ENCODE measurements at places on chromosomes 2 and 18. TPM values are rescaled to one million over a fixed set of nuclear protein-coding genes. Genes with fewer than 3 reads are reported as not detected.

Gene RAB27B
- 99.0 TPM for total RNA-seq

Gene FSHR
- 0.29 TPM for total RNA-seq

Gene PROKR1
- total RNA-seq = not detected

Gene CYP27C1
- 2.4 TPM for total RNA-seq

Gene CHCHD5
- total RNA-seq = 7.7 TPM

Gene PLEK
- 0.36 TPM for total RNA-seq

Gene GNAL
- 0.59 TPM for total RNA-seq

Gene GALNT13
- 0.36 TPM for total RNA-seq

Gene CD8B2
- not detected for total RNA-seq

Gene MEIS1
- total RNA-seq = 15.9 TPM

Gene MERTK
- total RNA-seq = 0.72 TPM

Gene CSRNP3
- 2.7 TPM for total RNA-seq

Gene GMPPA
- total RNA-seq = 46.3 TPM

Gene C1QL2
- not detected for total RNA-seq

Gene UGT1A10
- not detected for total RNA-seq

Gene DNAJC5G
- total RNA-seq = not detected

Gene IWS1
- total RNA-seq = 36.6 TPM

Gene UBXN4
- 75.6 TPM for total RNA-seq

Gene PROM2
- total RNA-seq = 0.36 TPM

Gene C2orf66
- 0.36 TPM for total RNA-seq

Gene MTLN
- 26.5 TPM for total RNA-seq

Gene SP5
- not detected for total RNA-seq

Gene MTX2
- total RNA-seq = 14.4 TPM

Gene CLEC4F
- total RNA-seq = not detected

Gene ACTR3
- 251 TPM for total RNA-seq

Gene GPD2
- total RNA-seq = 59.7 TPM

Gene RSAD2
- 0.72 TPM for total RNA-seq

Gene ANKRD53
- 1.1 TPM for total RNA-seq

Gene PLGLB1
- total RNA-seq = 2.9 TPM

Gene ASPRV1
- 0.29 TPM for total RNA-seq

Gene COPS7B
- total RNA-seq = 19.5 TPM

Gene ERICH2
- not detected for total RNA-seq
